ENCODE measurements at places on chromosomes 3 and 15. TPM values are rescaled to one million over a fixed set of nuclear protein-coding genes. Genes with fewer than 3 reads are reported as not detected.
A peak's percentile ranks its signal among the peaks of the same experiment; 100 is the strongest.

DNA sequence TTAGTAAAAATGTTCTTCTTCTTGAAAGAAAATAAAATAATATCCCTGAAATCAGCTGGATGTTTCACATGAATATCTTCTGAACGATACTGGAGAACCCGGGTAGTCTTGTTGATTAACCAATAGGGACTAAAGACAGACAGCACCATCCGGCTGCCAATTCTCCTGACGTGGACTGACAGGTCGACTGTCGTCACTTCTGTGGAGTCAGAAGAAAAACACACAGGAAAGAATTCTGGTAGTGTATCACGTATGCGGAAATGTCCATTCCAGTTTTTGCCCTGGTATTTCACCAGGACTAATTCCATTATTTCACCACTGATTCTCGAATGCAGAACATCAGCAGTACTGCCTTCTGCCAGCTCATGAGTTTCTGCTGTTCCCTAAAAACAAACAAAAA lies 144.6 kb downstream of the VPS13C start:
- no peaks in the 10 kb centered on the region for H3K4me1 ChIP-seq
- no peak overlapping the region for H3K4me3 ChIP-seq
- H3K27me3 ChIP-seq: no peaks in the 10 kb centered on the region
- no peak for DNase-seq

DNA sequence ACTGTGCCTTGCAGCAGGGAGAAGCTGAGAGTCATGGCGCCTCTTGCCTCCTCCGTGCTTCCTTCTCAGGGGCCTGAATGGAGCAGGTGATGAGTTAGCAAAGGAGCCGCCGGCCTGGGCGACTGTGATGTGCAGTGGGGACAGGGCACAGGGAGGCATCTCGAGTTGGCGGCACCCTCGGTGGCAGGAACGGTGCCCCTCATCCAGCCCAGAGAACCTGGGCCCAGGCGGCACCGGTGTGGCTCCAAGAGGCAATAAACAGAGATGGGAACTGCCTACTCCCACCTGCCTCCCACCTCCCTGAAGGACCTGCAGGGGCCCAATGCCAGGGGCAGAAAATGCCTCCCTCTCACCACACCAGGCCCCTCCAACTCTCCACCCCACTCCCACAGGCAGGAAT lies 6.2 kb downstream of the SLC41A3 start:
- DNase-seq: no peak
- no peak overlapping the region for H3K27ac ChIP-seq
- H3K4me3 ChIP-seq: no peak overlapping the region
- H3K4me1 ChIP-seq: no peaks in the 10 kb centered on the region
- H3K36me3 ChIP-seq: no peaks in the 10 kb centered on the region
- no peaks in the 10 kb centered on the region for H3K27me3 ChIP-seq

DNA sequence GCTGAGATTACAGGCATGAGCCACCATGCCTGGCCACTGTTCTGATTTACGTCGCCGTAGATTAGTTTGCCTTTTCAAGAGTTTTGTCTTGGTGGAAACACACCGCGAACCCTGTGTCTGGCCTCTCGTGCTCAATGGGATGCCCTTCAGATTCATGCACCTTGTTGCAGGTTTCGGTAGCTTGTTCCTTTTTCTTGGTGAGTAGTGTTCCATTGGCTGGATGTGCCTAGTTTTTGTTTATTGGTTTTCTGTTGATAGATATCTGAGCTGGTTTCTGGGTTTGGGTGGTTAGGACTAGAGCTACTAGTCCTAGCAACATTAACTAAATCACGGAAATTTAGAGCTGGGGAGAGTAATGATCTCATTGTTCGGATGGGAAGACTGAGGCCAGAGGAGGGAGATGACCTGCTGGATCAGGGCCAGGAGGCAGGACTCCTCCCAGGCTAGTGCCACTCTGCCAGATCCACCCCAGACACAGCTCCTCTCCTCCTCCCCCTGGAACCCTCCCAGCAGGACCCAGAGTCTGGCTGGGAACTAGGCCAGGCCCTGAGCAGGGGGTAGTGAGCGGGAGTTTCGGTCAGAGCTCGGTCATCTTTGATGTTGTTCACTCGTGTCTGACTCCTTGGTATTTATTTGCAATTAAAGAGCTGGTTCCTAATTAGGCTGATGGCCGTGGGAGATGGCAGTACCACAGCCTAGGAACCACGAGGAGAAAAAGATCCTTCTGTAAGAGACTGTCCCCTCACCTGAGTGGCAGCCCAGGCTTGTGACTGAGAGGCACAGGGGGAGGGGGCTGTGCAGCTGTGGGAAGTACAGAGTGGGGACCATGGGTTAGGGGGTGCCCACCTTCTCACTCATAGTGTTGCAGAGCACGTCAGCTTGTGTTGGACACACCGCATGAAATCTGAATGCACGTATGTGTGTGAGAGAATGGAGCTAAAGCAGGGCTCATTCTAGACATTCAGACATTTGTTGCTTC lies 73.4 kb downstream of the SMAD6 start:
- no peak overlapping the region for H3K27ac ChIP-seq
- DNase-seq: peak; percentile 80
- peaks cover 68% of the 10 kb centered on the region for H3K4me1 ChIP-seq

DNA sequence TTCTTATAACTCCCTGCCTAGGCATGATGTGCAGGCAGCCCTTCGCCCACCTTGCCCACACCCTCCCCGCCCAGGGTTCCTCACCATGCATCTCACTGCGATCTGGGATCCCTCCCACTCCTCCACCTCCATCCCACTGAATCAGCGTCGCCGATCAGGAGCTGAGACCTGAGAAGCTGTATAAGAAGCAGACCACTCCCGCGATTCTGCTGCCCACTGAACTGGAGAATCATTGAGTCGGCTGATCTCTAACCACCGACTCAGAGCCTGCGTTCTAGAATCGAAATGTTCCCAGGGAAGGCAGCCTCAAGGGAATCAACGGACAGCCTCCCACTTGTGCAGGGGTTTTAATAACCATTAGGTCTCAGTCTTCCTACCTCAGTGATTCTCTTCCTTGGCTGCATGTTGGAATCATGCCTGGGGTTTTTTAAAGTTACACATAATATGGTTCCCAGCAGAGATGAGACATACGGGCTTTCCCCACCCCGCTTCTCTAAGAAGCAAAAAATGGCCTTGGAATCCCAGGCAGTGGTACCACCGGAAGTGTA lies 60.2 kb downstream of the TMEM44 start:
- peak overlapping the region; percentile 99 for H3K27ac ChIP-seq
- no peaks in the 10 kb centered on the region for H3K27me3 ChIP-seq
- peak overlapping the region; percentile 26 for H3K4me3 ChIP-seq

- no peak overlapping the region for H3K4me3 ChIP-seq
- no peak for DNase-seq
- H3K27ac ChIP-seq: no peak overlapping the region
- H3K4me1 ChIP-seq: no peaks in the 10 kb centered on the region
- peaks cover 39% of the 10 kb centered on the region for H3K27me3 ChIP-seq
Measured at GRCh38 chr15:52278636-52279367, 16.8 kb downstream of the MYO5C start.

DNA sequence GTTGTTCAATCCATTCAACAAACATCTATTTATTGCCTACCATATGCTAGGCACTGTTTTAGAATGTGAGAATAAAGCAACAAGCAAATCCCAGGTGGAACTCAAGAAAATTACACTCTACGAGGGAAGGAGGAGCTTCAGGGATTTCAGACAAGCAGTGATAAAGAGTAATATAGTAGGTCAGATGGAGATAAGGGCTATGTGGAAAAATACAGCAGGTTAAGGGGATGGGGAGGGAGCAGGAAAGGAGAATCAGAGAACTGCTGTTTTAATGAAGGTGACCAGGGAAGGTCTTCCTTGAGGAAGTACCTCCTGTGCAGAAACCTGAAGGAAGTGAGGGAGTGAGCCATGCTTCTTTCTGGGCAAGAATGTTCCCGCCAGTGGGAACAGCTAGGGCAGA lies 47.2 kb upstream of the NEO1 start:
- H3K36me3 ChIP-seq: no peaks in the 10 kb centered on the region
- H3K4me3 ChIP-seq: no peak overlapping the region
- H3K27me3 ChIP-seq: peaks cover 3% of the 10 kb centered on the region
- H3K27ac ChIP-seq: no peak overlapping the region
- no peaks in the 10 kb centered on the region for H3K4me1 ChIP-seq

DNA sequence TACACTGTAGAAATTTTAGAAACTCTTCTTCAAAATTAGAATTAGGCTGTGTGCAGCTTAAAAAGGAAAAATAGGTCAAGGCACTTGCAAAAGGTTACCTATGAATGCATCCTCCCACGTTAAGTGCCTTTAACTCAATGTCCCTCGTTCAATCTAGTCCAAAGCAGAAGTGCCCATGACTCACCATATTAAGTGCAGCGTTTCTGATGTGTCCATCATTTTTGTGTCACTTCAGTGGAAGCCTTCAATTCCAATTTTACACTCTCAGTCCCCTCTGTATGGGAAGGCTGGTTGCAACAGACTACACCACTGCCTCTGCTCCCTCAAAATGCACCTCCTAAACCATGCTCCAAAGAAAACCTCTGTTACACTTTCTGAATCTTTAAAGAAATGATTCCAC lies 53.4 kb downstream of the FOXB1 start:
- H3K4me1 ChIP-seq: no peaks in the 10 kb centered on the region
- no peak overlapping the region for H3K27ac ChIP-seq
- no peak overlapping the region for H3K4me3 ChIP-seq

GRCh38 chr15:68488290-68488689 lies 56.3 kb upstream of the ITGA11 start:
- no peak overlapping the region for H3K27ac ChIP-seq
- H3K4me1 ChIP-seq: peaks cover 59% of the 10 kb centered on the region
- no peaks in the 10 kb centered on the region for H3K36me3 ChIP-seq

DNA sequence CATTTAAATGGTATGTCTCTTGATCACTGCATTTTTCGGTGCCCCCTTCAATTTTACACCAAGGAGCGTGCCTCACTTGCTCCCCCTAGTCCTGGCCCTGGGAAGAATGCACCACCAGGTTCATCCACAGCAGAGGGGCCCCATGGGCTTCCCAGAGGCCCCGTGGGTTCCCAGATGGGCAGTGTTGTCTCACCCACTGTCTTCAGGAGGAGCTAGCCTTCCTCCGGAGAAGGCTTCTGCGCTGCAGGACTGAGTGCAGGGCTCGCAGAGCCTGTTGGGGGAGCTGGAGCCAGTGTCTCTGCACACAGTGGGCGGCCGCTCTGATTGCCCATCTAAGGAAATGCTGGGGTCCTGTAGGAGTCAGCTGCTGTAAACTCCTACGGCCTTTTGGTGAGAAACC lies 45.9 kb downstream of the POLR2M start:
- no peak overlapping the region for H3K27ac ChIP-seq
- H3K27me3 ChIP-seq: peaks cover 5% of the 10 kb centered on the region
- no peak for DNase-seq

DNA sequence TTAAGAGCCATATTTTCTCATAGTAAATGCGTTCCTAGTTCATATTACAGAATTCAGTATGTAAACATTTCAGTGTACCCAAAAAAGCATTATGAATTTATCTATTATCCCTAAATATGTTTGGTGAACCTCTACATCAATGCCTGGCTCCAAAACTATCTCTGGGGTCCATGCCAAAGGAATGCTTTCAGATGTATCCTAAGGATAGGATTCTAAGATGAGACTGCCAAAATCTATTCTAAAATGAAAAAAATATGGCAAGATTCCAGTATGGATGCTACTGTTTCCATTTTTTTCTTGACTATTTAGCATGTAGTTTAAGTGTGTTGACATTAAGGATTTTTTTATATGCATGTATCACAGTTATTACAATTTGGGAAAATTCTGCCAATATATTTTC lies 18.8 kb downstream of the EIF5A2 start:
- H3K27ac ChIP-seq: no peak overlapping the region
- no peak overlapping the region for H3K4me3 ChIP-seq
- no peaks in the 10 kb centered on the region for H3K27me3 ChIP-seq
- no peaks in the 10 kb centered on the region for H3K4me1 ChIP-seq

GRCh38 chr15:28955160-28955992 lies 69.6 kb downstream of the APBA2 start:
- no peaks in the 10 kb centered on the region for H3K27me3 ChIP-seq
- no peak overlapping the region for H3K27ac ChIP-seq
- peak; percentile 14 for DNase-seq
- H3K36me3 ChIP-seq: no peaks in the 10 kb centered on the region

- DNase-seq: no peak
- no peak overlapping the region for H3K27ac ChIP-seq
- H3K4me1 ChIP-seq: no peaks in the 10 kb centered on the region
Measured at GRCh38 chr15:79952329-79952728, 18.7 kb downstream of the BCL2A1 start.

DNA sequence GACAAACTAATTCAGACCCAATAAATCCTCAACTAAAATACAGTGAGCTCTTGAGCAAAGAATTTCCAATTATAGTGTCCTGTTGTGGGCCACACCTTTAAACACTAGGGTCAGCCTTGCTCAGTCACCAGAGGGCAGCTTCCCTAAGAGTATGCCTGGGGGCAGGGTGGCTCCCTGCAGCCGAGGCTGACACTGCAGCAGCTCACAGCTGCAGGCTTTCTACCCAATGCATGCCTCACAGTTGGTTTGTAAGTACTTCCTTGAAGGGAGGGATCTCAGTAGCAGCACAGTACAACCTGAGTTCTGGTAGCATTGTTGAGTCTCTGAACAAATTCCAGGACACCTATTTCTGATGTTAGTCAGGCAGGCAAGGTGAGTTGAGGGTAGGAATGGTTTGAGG lies 335.6 kb downstream of the TUSC7 start:
- DNase-seq: no peak
- no peak overlapping the region for H3K4me3 ChIP-seq
- H3K27ac ChIP-seq: no peak overlapping the region
- no peaks in the 10 kb centered on the region for H3K4me1 ChIP-seq
- H3K27me3 ChIP-seq: no peaks in the 10 kb centered on the region

DNA sequence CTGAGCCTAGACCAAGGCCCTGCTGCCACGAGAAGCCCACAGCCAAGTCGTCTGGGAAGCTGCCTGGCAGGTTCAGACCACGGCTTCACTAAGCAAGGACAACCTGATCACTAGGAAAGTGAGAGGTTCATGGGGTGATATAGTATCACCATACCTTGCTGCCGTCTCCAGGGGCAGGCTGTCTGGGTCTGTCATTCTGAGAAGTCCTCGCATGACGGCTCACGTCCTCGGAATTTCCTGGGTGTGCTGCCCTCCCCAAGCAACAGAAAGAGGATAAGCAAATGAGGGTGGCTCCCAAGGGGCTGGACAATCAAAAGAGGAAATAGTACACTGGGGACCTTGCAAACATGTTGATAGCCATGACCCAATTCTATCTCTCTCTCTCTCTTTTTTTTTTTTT lies 207.4 kb upstream of the IGF1R start:
- no peak for DNase-seq
- H3K4me1 ChIP-seq: no peaks in the 10 kb centered on the region
- H3K36me3 ChIP-seq: no peaks in the 10 kb centered on the region
- H3K4me3 ChIP-seq: no peak overlapping the region

DNA sequence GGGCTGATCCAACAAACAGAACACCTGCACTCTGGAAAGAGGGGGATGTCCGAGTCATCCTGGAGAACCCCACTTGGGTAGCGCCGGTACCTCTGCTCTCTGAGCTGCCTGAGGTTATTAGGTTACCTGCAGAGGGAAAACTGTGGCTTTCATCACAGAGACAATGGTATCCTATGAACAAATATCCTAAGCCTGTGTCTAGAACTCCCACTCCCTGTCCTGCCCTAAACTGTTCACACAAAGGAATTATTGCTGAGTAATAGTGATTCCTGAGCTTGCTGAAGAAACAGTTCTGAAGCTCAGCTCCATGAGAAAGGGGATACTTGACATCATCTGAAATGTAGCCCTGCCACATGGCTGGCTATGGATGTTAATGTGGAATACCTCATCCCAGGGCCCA lies 31.9 kb upstream of the WNT5A start:
- peaks cover 21% of the 10 kb centered on the region for H3K4me1 ChIP-seq
- DNase-seq: no peak
- H3K27ac ChIP-seq: no peak overlapping the region
- no peaks in the 10 kb centered on the region for H3K36me3 ChIP-seq
- no peak overlapping the region for H3K4me3 ChIP-seq

The LRRIQ4 gene
- total RNA-seq: 0.29 TPM

The CYP8B1 gene
- total RNA-seq: not detected

The UROC1 gene
- not detected for total RNA-seq

The CPN2 gene
- total RNA-seq: 0.29 TPM
